ENCODE measurements at places on chromosomes 5 and 9. TPM values are rescaled to one million over a fixed set of nuclear protein-coding genes. Genes with fewer than 3 reads are reported as not detected.

IFNK gene
- total RNA-seq, result not detected

MYORG gene
- total RNA-seq, result 1.6 TPM

UBAP2 gene
- total RNA-seq, result 20.9 TPM

ARHGAP26 gene
- 5.1 TPM for total RNA-seq

All from articular chondrocyte of knee joint (primary cell).